ENCODE measurements at places on chromosomes 4 and X. TPM values are rescaled to one million over a fixed set of nuclear protein-coding genes. Genes with fewer than 3 reads are reported as not detected.

DNA sequence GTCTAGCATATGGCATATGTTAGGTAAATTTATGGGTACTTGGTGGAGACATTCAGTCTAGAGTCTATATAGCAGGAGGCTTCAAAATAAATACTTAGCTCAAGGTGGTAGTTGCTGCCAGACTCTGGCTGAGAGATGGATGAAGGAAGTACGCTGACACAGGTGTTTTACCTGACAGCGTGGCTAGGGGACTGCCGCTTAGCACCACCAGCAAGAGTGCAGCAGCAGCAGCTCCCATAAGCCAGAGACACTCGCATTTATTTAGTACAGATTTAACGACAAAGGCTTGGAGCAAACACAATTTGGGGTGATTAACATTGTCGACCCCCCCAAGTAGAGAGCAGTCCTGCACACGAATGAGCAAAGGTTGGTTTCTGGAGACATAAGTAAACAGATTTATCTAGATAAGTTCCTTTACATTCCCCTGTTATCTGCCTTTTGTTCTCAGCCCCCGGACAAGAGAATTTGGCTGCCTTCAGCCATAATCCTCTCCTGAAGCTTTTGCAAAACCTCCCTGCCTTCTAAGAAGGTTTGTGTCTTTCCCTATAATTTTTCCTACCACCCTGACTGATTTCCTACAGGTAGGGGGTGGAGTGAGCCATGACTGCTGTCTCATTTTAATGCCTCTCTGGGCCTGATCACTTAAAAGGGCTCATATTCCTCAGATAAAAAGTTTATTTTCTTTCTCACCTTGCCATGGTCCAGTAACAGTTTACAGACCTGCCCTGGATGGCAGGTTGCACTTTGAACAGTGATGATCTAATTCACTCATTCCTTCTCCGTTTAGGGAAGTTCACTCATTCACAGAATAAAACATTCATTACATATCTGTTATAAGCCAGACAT lies 64.6 kb downstream of the RHOH start:
- no peak for DNase-seq

- DNase-seq = no peak
Observed at GRCh38 chrX:125205133-125205917, 114.3 kb upstream of the TEX13C start.

DNA sequence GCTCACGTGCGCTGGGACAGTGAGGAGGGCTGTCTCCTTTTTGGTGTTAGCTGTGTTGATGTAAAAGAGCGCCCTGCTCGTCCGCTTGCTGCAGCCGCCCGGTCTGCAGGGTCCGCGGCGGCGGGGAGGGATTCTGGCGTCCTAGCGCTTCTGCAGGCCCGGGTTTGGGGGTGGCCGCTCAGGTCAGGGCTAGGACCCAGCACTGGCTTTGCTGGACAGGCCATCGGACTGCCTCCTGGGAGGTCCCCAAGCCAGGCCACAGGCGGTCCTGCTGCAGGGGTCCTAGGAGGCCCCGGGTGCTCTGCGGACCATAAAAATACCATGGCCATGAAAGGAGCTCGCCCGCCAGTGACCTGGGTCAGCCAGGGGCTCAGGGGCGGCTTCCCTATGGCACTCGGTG lies 308.7 kb downstream of the DCTD start:
- DNase-seq = no peak

- DNase-seq = no peak
Observed at GRCh38 chrX:148601034-148601433, 100.6 kb downstream of the AFF2 start.

DNA sequence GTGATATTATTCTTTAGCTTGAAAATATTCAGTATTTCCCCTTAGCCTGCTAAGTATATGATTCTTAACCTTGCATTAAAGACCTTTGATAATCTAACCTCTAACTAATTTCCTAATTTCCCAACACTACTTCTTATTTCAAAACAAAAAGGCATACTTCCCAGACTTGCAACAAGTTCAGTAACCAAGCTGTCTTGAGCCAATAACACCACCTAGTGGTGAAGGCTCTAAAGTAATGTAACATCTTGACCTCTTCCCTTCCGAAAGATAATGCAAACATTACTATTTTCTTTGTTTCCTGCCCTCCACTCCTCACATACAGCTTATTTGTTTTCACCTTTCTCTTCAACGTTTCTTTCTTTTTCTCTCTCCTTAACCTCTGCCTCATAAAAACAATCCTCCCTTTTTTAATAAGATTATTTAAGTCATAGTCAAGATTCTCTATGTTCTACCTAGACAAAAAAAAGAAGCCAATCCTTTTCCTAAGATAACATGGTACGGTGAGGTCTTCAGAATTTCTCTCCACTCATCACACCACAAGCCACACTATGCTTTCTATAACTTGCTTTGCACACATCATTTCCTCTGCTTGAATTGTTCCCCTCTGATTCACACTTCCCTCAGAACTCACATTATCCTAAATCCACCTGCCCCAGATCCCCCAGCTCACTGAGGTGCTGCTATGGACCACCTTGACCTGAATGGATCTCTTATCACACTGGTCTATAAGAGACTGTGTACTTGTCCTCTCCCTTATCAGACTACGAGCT lies 3.5 kb downstream of the FAT1 start:
- DNase-seq = peak; percentile 15

- DNase-seq = no peak
Observed at GRCh38 chr4:12487000-12487399, 997.1 kb downstream of the RAB28 start.

DNA sequence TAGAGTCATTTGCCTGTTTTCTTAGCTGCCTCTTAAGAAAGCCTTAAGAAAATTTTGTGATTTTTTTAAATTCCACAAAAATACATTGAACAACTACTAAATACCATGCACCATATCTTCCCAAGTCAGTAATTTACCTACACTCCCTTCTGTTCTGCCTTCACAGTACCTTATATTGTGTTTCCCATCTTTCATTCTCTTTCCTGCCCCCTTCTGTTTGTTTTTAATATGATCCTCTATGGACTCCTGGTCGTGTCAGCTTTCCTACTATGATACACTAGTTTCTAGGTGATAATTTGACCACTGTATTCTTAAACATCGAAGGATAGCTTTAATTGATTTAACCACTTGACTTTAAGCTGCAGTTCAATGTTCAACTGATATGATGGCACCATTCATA lies 297.7 kb upstream of the HAND2 start:
- DNase-seq = no peak

DNA sequence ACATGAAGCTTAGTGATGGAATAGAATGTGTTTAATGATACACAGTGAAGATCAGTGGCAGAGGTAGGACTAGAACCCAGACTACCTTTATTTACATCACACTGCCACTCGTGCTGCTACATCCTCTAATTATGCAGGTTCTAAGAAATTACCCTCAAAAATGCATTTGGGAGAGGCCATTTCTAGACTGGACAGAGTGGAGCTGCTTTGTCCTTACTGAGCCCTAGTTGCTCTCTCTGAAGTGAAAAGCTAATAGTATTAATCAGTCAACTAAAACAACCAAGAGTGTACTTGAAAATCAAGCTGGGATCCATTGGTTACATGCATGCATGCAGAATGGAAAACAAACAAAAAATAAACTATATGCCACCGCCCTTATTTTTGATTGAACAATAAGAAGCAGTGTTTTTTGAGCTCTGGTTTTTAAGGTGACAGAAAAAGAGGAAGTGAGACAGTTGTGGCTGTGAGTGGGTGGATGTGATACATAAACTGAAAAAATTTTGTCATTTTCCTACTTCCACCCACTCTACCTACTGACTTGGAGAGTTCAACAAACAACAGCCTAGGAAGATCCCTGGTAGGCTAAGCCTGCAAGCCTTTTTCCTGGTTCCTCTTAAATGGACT lies 6.8 kb upstream of the VSIG4 start:
- DNase-seq = no peak

GRCh38 chr4:78661086-78661690 lies 109.6 kb downstream of the ANXA3 start:
- DNase-seq = peak; percentile 63

DNA sequence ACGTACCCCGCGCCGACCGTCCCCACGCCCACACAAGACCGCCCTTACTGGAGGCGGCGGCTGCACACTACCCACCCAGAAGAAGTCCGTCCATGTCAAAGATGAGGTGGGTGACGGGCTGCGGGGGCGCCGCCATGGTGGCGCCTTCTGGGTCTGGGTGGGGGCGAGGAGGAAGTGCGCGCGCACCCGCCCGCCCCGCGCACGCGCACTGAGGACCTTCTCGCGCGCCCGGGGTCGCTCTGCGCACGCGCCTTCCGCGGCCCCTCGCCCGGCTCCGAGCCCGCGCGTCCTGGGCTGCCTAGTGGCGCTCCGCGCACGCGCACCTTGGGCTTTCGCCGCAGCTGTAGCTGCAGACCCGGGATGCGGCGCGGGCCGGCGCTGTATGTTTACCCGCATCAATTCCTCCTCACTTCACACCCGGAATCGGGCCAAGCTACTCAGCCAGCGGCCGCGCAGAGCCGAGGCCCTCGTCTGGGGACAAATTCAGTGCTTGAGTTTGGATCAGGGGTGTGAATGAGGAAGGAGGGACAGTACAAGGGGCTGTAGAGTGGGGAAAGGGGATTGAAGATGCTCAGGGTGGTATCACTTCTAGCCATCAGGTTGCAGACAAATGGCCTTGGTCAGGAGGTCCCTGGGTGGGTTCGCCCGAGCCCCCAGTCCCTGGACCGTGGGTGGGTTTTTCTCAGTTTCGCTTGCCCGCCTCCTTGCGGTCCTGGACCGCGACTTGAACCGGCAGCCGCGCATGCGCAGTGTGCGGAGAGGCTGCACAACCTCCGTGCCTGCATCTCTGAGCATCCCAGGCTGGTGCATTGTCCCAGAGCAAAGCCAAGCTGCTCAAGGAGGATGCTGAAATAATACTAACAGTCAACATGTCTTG lies at the start of gene PUDP:
Gene PUDP, minus strand, starts transcription at position 176 of the 877 bp plus-strand sequence. Its CDS starts 40 bp downstream, at position 136.
- DNase-seq = peak; percentile 78

TLR2 gene
- total RNA-seq = 0.13 TPM

SPANXC gene
- total RNA-seq = not detected

PRR32 gene
- not detected for total RNA-seq

RBMXL3 gene
- total RNA-seq = not detected

CTAG2 gene
- total RNA-seq = not detected
